ENCODE measurements at places on chromosomes 11 and 22.
A peak's percentile ranks its signal among the peaks of the same experiment; 100 is the strongest.

GRCh38 chr22:47178339-47178738, 415.9 kb downstream of the TBC1D22A start:
- DNase-seq, result no peak

DNA sequence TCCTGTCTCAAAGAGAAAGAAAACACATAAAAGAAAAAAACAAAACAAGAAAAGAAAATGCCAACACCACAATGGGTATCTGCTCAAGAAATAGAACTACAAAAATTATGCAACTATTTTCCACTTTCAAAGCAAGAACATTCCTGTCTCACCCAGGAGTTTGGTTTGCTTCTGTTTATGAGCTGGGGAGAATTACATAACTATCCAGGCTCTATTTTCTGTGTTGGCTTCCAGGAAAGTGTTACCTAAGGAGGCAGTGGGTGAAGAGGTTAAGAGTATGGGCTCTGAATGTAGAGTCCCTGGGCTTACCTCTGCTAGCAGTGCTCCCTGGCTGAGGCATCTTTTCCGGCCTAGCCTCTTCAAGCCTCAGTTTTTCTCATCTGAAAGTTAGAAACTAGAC, 426.7 kb downstream of the MIAT start:
- DNase-seq, result no peak

DNA sequence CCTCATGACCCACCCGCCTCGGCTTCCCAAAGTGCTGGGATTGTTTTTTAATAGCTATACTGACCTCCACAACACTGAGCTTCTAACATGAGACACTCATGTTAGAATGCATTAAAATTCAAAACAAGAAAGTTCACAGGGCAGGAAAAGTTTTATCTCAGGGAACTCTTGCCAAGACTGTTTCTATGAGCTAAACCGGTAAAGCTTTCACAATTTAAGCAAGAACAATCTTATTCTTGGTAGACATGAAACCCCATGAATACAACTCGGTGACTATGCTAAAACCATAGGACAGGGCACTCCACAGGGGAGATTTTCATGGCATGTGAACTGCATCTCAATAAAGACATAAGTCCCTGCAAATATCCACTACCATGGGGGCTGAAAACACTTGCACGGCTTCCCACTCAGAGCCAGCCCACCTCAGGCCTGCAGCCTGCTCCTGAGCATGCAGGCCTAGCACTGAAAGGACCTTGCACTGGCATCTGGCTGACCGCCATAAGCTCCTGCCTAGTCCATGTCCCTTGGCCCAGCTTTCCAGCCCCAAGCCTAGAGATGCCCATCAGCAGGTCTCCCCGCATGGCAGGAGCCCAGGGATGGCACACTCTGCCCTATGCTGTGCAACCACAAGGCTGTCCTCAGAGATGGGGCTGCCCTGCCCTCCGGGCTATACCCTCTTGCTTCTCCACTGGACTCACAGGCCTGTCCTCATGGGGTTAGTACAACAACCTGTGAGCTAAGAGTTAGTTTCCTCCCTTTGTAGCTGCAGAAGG, 58.4 kb downstream of the DGCR2 start:
- DNase-seq, result no peak

GRCh38 chr11:2741377-2742131, 41.8 kb upstream of the KCNQ1OT1 start:
- DNase-seq, result no peak

DNA sequence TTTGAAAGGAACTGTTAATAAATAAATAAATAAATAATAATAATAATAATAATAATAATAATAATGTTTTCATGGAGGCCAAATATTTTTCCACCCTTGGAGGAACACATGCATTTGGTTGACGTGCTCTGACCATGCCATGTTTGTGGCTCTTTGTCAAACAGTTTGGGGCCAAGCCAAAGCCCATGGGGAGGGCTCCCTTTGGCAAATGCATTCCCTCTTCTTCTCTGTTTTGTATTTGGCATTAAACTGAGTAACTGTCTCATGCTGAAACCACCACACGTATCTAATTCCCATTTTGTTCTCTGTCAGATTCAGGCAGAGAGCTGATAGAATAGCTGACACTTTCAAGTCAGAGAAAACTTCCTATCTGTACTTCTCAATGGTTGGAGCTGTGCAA, 68.6 kb upstream of the PAX6 start:
- DNase-seq, result no peak

DNA sequence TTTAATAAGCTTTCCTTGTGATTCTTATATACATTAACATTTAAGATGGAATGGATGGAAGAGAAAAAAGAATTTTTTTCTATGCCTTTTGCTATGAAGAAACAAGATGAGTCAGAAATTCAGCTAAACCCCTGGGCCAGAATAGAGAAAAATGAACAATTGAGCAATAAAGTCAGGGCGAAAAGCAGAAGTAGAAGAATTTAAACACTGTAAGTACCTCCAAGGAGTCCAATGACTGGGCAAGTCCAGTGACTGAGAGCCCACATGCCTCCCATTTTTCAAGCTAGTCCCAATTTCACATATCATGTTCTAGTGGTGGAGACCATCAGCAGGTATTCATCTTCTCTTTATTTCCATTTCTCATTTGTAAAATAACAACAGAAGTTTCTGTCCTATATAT, 18.6 kb upstream of the APLP2 start:
- no peak for DNase-seq

DNA sequence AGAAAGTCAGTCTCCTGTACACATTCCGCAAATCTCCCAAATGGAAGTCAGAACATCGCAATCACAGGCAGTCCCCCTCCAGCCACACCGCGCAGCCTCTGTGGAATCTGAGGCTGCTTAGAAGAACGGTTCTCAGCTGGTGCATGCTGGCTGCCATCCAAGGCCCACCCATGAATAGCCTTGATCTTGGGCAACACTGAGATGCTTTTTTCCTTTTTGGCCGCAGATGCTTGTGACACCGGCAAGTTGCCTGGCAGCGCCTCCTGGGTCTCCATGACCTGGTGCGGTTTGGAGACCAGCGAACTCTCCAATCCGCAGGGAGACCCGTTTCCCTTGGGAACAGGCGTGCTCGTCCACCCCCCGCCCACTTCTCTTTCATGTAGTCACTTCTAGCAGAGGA, 26.3 kb upstream of the PHF21B start:
- peak; percentile 7 for DNase-seq

DNA sequence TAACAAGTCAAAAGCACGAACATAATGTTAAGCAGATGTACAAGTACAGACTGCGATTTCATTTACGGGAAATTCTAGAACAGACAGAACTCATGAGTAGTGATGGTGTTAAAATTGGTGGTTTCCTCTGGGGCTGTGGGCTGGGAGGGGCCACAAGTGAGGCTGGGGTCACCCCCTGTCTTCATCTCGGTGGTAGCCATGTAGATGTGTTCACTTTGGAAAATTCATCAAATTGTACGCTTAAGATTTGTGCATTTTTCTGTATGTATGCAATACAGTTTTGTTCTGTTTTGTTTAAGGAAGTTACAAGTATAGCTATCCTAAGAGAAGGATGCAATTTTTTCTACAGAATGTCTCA, 504 bp upstream of the ASCC2 start:
- no peak for DNase-seq

DNA sequence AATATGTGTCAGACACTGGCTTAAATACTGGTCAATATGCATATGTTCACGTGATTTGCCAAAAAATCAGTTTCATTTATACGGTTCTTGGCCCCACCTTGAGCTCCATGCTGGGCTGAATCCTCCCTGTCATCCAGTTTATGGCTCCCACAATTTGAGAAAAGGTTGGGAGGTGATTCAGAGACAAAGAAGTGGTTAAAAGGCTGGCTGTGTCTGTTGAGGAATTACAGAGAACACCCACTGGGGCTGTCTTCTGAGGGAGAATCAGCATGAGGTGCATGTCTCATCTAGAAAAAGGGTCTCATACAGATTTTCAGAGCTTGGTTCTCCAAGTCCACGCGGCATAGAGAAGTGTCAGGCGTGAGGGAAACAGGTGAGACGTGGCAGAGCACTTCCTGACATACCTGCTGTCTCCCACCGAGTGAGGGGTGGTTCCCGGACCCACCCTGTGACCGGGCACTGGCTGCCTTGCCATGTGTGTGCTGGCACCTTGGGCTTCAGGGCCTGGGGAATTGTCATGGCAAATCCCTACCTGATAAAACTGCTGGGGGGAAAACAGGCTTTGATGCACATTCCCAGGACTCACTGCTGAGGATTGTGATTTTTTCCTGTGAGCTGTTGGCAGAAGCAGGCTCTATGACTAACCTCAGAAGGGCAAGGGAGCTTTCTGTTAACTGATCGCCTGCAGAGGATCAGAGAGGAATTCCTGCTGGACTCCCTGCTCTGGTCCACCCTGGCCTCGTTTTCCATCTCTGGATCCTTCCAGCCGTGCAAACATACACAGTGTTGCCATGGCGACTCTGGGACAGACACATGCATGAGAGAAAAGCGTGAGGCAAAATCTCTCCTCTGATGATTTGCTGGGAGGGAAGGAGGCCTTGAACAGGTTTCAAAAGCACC, 223.6 kb downstream of the ADAMTS15 start:
- peak; percentile 70 for DNase-seq

- DNase-seq, result no peak
Measured at GRCh38 chr22:47738472-47739013, 976.1 kb downstream of the TBC1D22A start.

GRCh38 chr11:91513734-91514133, 710.9 kb upstream of the FAT3 start:
- no peak for DNase-seq

DNA sequence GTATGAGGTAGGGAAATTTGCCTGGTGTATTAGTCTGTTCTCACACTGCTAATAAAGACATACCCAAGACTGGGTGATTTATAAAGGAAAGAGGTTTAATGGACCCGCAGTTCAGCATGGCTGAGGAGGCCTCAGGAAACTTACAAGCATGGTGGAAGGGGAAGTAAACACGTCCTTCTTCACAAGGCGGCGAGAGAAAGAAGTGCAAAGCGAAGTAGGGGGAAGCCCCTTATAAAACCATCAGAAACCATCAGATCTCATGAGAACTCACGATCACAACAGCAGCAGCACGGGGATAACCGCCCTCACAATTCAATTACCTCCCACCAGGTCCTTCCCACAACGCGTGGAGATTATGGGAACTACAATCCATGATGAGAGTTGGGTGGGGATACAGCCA, 12.0 kb upstream of the RFPL2 start:
- no peak for DNase-seq

DNA sequence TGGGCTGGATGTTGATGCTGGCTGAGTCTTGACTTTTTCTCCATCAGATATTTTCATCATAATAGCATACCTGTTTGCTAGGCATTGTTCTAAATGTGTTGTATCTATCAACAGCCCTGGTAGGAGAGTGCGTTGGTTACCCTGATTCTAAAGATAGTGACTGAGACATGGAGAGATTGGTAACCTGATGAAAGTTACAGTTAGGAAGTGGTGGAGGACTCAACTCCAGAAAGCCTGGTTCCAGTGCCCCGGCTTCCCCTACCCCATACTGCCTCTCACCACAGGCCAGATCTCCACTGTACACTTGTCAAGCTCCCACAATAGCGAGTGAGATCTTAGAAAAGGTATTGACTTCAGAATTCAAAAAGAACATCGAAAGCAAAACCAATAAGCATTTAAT, 22.8 kb upstream of the RELT start:
- DNase-seq, result no peak

DNA sequence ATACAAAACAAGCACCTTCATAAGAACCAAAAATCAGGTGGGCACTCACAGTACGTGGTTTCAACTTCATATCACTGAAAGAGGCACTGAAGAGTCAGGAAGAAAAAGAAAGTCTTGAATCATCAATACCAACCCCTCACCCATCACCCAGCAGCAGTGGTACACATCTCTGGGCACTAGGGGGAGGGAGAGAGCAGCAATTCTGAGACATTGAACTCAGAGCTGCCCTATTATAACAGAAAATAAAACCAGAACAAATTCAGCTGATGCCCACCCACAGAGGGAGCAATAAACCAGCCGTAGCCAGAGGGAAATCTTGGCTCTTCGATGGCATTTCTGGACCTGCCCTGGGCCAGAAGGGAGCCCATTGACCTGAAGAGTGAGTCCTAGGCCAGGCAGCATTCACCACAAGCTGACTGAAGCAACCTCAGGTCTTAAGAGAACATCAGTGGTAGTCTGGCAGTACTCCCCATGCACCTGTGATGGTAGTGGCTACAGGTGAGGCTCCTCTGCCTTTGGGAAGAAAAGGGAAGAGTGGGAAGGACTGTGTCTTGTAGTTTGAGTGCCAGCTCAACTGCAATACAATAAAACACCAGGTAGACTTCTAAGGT, 42.2 kb upstream of the FAM181B start:
- DNase-seq, result peak; percentile 19

GRCh38 chr11:120391854-120392253, 55.6 kb downstream of the ARHGEF12 start:
- no peak for DNase-seq

DNA sequence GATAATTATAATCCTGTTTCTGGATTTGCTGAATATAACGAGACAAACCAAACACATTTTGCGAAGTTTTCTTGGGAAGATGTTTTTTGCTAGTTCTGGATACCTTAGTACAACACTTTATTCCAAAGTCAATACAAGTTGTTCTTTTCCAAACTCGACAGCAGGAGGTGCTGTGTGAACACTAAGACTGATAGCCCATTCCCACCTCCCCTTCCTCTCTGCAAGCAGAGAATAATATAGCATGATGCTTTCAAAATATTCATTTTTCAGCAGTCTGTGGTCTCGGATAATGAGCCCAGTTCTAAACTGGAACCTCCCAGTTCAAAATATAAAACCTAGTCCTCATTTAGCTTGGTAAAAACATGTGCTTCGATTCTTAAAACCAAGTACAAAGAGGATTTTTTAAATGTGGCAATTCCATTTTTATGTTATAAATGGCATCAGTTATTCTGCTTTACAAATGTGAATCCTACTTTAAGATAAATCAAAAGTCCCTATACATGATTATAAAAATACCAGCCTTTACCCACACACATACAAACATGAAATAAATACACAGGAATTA, 129.1 kb downstream of the DCDC1 start:
- peak; percentile 48 for DNase-seq

GRCh38 chr11:17277024-17277584, 565 bp downstream of the NUCB2 start:
- DNase-seq, result peak; percentile 65

GRCh38 chr22:25166266-25167040, 33.2 kb upstream of the CRYBB3 start:
- no peak for DNase-seq

DNA sequence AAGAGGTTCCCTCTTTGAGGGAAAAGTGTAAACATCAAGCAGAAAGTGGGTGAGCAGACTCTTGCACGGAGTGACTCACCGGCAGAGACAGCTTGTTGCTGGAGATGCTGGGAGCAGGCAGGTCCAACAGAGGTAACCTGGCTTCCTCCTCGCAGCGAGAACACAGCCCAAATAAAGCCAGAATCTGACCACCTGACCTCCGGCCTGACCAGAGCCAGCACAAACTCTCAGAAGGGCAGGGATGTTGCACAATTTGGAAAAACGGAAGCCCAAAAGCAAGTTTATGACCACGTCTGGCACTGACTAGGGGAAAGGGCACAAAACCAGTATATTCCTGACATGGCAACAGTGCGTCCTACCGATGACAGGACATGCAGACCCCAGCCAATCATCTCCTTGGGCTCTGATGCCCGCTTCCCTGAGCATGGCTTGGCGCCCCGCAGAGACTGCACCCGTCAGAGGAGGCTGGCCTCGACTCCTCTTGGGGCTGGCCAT, 5.4 kb downstream of the SMCO4 start:
- DNase-seq, result no peak

GRCh38 chr11:57248780-57249383, 11.8 kb upstream of the APLNR start:
- peak; percentile 81 for DNase-seq

GRCh38 chr22:20282901-20283673, 15.0 kb upstream of the RTN4R start:
- no peak for DNase-seq

GRCh38 chr22:35540595-35541253, at the start of gene RASD2:
Gene RASD2, plus strand, starts transcription at chr22:35540831. Its CDS starts 5,979 bp downstream, at chr22:35546810.
- DNase-seq, result peak; percentile 34

GRCh38 chr22:35638410-35638809, 9.8 kb upstream of the APOL6 start:
- no peak for DNase-seq
